ENCODE measurements at places on chromosomes 3 and 15.
A peak's percentile ranks its signal among the peaks of the same experiment; 100 is the strongest.

DNA sequence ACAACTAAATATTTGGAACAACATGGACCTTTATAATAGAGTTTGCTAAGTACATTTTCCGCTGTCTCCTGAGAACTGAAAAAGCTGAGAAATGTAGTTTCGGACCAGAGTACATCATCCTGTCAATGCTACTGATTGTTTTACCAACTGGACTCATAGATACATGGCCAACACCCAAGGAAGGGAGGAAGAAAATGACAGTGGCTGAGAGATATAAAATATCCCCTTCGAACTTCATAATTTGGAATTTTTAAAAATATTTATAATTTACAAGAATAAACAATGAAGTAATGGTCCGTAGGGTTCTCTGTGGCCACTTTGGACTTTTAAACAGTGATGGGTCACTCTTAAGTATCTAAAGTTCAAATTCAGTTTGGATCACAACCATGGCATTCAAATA is 1042.7 kb downstream of the MCTP2 start:
- no peak for DNase-seq

GRCh38 chr3:129033633-129034321 is 26.8 kb upstream of the GP9 start:
- DNase-seq, result no peak

- peak; percentile 55 for DNase-seq
Measured at GRCh38 chr3:51955893-51956770, 951 bp downstream of the GPR62 start.

GRCh38 chr15:31437686-31438085 is 111.1 kb downstream of the KLF13 start:
- peak; percentile 81 for DNase-seq

DNA sequence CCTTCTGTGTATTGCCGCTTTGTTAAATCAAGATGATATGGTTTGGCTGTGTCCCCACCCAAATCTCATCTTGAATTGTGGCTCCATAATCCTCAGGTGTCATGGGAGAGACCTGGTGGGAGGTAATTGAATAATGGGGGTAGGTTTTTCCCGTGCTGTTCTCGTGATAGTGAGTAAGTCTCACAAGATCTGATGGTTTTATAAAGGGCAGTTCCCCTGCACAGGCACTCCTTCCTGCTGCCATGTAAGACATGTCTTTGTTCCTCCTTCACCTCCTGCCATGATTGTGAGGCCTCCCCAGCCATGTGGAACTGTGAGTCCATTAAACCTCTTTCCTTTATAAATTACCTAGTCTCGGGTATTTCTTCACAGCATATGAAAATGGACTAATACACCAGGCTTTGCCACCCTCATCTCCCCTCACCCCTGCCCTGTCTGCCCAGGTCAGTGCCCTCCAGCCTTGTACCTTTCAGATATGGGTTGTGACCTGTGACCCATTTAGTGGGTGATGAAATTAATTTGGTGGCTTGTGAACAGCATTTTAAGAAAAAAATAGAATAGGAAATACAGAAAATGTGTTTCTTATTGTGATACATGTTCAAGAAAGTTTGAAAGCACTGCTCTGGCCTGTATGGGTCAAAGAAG is 56.1 kb upstream of the MCF2L2 start:
- DNase-seq, result no peak

GRCh38 chr3:180626844-180627243 is 24.9 kb downstream of the TTC14 start:
- no peak for DNase-seq

GRCh38 chr3:41265823-41266273 is 66.5 kb downstream of the CTNNB1 start:
- DNase-seq, result no peak

DNA sequence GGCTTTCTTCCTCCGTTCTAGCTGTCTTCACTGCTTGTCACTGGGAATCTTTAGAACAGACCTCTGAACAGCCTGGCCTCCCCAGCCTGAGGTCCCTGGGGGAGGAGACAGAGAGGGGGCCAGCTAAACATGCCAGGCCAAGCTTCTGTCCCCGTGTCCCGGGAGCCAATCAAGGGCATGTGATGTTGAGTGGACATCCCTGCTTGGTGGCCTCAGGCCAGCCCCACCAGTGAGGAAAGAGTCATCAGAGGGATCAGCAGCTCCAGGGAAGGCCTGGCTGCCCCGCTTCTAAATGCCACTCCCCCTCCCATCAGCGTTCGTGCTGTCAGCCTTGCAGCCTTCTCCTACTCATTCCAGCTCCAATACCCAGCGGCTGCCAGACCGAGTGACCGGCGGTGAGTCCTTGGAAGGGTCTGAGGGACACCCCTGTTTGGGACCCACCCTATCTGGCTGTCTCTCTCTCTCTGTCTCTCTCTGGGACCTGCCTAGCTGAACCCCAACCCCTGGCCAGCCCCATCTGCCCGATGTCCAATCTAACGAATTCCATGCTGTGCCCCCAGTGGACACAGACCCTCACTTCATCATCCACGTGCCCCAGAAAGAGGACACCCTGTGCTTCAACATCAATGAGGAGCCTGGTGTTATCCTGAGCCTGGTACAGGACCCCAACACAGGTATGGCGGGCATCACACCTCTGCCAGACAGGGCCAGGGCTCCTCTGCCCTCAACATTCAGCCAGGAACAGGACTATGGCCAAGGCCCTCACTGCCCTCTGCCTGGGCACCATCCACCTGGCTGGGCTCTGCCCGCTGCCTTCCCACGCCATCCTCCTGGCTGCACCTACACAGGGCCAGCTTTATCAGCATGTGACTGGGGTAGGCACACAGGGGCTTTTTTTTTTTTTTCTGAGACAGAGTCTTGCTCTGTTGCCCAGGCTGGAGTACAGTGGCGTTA is 6.6 kb upstream of the ITIH3 start:
- DNase-seq, result no peak

GRCh38 chr3:157335233-157336076 is 101.2 kb upstream of the PTX3 start:
- no peak for DNase-seq

DNA sequence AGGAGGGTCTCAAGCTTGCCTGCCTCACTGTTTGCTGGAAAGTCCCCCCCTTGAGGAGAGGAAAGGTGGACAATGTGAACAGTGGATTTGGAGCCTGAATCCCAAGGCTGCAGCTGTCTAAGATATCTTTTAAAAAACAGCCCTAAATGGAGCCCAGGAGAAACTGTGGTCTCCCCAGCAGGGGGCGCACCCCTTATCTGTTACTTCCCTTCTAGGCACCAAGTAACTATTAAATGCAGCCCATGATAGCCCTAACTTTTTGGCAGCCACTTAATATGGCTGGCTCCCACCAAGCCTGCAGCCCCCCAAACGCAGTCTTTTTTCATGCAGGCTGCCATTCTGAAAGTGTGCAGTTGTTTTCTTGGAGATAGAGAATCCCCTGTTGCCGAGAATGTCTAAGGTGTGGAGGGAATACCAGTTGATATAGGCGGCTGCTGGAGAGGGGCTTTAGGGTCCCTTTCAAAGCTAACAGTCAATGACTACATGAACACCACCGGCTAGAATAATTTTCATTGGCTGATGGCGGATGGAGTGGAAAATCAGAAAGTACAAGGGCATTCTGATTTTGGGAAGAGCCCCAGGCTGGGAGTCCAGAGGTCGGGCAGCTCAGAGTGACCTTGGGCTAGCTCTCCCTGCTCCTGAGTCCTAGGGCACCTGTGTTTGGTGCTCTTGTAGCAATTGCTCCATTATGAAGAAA is 1.3 kb downstream of the RHCG start:
- no peak for DNase-seq

DNA sequence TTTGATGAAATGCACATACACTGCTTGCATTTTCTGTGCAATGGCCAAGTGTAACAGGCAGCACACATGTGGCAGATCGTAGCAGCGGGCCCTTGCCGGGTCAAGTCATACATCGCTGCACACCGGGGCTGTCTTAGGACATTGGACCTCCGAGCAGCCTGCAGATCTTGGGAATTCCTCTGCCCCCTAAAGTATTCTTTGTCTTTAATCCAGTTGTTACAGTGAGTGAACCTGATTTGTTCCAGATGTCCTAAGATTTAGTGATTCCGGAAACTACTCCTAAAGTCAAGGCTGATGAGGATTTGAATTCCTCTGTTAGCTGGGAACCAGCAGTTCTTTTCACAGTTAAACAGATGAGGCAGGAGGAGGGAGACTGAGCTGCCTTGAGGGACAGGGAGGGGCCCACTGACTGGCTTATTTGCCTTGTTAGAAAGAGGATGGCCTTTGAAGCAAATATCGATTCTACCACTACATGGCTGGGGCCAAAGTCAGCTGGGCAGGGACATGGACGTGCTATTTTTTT is 190.7 kb upstream of the CTDSPL start:
- DNase-seq, result no peak

- DNase-seq, result no peak
Measured at GRCh38 chr3:112230033-112230432, 64.0 kb downstream of the SLC9C1 start.

DNA sequence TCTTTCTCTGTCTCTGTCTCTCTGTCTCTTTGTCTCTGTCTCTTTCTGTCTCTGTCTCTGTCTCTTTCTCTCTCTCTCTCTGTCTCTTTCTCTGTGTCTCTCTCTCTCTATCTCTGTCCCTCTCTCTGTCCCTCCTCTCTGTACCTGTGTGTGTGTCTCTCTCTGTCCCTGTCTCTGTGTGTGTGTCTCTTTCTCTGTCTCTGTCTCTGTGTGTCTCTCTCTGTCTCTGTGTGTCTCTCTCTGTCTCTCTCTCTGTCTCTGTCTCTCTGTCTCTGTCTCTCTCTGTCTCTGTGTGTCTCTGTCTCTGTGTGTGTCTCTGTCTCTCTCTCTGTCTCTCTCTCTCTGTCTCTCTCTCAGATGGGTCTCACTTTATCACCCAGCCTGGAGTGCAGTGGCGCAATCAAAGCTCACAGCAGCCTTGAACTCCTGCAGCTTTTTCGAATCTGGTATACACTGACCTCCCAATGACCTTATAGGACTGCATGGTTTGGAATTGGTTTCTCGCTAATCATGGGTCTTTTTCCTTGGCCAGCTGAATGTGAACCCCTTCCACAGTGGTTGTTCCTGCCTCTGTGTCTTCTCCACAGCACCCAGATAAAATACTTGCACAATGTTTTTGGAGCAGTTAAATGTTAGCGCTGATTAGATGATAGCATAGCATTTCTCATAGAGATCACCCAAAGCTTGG is 102.6 kb upstream of the KLHL25 start:
- no peak for DNase-seq

DNA sequence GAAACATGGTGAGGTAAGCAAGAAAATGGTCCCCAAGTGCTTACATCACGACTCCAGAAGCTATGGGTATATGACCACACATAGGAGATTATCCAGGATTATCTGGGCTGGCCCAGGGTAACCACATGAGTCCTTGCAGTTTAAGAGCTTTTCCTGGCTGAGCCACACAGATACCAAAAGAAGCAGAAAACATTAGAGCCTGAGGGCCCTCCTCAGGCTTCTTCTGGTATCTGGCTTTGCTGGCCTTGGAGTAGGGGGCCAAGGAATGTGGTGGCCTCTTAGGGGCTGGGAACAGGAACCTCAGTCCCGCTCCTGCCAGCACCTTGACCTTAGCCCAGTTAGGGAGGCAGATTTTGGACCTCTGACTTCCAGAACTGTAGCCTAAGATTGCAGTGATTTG is 259.1 kb downstream of the KCNMB2 start:
- no peak for DNase-seq

- DNase-seq, result no peak
Measured at GRCh38 chr15:99440029-99440428, 125.8 kb upstream of the MEF2A start.

GRCh38 chr3:122618614-122619013 is 41.2 kb downstream of the PARP15 start:
- no peak for DNase-seq

DNA sequence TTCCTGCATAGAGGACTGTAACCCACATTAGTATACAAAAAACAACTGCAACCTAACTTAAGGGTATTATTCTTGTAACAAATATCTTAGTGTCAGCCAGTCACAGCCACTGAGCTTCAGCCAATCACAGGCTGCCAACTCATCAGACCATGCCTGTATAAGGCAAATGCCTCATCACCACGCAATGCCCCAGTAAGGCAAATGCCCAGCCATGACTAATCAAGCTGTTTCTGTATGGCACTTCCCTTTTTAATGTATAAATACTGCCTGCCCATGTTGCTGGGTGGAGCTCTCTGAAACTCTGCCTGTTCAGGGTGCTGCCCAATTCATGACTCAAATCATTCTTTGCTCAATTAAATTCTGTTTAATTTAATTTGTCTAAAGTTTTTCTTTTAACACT is 18.4 kb upstream of the GABRA5 start:
- DNase-seq, result no peak

- DNase-seq, result peak; percentile 49
Measured at GRCh38 chr3:136818769-136819391, at the start of gene SLC35G2. Gene SLC35G2, plus strand, starts transcription at chr3:136819126. Its CDS starts 35,335 bp downstream, at chr3:136854461.

- DNase-seq, result no peak
Measured at GRCh38 chr15:47431501-47431900, 285.8 kb upstream of the SEMA6D start.

DNA sequence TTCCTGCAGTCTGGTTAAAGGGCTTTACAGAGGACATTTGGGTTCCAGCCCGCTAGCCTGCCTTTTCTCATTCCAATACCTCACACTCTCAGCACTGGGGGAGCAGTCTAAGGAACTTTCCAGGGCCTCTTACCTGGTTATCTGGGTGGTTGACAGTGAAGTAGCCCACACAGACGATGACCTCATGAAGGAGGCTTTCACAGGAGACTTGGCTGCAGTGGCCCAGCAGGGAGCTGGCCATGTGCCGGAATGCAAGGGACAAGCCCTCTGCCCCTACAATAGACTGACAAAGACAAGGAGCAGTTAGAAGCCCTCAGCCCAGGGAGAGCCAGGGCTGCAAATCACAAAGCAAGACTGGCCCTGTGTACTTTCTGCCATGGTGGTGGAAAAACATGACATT is 39.5 kb downstream of the ISL2 start:
- no peak for DNase-seq

DNA sequence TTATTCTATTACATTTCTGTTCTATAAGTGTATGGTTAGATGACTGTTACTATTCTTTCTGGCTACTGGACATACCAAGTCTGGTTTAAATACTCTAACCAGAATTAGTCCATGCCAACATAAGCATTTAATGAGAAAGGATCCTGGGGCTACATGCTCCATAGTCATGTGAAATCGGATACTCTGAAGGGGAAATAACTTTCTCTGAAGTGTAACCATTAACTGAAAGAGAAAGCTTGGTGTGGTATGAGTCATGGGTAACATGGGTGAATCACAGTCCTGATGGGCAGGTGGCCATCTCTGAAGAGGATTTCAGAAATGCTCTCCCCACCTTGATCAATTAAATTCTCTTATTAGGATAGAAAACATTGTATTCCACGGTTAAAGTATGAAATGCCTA is 69.4 kb downstream of the FHIT start:
- DNase-seq, result no peak

GRCh38 chr15:66778314-66778665 is 76.3 kb downstream of the SMAD6 start:
- no peak for DNase-seq

DNA sequence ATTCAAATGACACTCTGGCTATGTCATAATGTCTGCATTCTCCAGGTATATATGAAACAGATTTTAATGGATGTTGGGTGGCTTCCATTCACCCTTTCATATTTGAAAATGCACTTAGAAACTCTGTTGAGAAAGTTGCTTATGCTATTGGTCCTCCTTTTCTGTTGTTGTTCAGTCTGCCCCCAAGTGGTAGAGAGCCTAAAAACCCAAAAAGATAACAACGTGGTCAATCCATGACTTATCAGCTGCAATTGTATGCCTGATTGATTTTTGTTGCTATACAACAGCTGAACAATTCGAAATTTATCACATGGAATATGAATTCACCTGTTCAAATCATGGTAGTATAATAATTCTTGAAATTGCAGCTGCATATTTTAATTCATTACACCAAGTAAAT is 279.8 kb downstream of the ROBO2 start:
- DNase-seq, result no peak

GRCh38 chr15:99211926-99212325 is 37.5 kb downstream of the TTC23 start:
- DNase-seq, result no peak

GRCh38 chr3:55189359-55189801 is 261.5 kb upstream of the LRTM1 start:
- no peak for DNase-seq

All from stimulated activated naive CD8-positive, alpha-beta T cell treated with anti-CD3 and anti-CD28 coated beads, Interleukin-15, amount 100 ng/mL, for 72 hours (primary cell).